ENCODE measurements at places on chromosomes 7 and 10.

- no peak for DNase-seq
Measured at GRCh38 chr7:80785276-80785675, 133.6 kb downstream of the SEMA3C start.

GRCh38 chr7:149873970-149874643 lies 338 bp downstream of the ATP6V0E2 start:
- no peak for DNase-seq

- no peak for DNase-seq
Measured at GRCh38 chr7:120370954-120371353, 98.0 kb downstream of the KCND2 start.

DNA sequence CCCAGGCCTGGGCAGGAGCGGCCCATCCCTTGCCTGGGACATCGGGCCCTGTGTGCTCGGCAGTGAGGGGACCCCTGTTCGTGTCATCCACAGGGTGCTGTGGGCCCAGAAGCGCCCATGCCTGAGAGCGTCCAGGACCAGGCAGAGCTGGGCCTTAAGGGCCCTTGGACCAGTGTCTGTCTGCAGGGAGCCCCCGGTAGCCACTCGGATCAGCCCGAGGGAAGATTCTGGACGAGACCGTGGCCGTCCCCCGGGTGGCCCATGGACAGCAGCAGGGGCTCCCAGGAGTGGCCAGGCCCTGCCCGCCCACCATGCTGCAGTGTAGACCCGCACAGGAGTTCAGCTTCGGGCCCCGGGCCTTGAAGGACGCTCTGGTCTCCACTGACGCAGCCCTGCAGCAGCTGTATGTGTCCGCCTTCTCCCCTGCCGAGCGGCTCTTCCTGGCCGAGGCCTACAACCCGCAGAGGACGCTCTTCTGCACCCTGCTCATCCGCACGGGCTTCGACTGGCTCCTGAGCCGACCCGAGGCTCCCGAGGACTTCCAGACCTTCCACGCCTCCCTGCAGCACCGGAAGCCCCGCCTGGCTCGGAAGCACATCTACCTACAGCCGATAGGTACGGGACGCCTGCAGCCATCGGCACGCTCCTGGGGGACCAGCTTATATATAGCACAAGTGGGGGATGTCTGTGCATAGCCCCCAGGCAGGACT lies 12.3 kb downstream of the AMZ1 start:
- DNase-seq = no peak

- no peak for DNase-seq
Measured at GRCh38 chr10:69892406-69892805, 90.7 kb downstream of the COL13A1 start.

DNA sequence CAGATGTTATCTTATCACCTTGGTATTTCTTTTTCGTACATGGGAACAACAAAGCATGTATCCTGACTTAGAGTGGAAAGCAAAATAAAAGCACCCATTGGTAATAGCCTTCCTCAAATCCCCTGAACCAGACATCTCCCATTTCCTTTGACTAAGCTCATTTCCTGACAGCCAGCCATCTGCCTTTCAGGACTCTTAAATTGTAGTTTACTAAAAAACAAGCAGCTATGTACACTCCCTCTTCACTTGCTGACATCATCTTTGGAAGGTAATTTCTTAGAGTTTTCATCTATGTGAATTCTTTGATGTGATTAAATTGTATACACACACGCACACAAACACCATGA lies 40.7 kb downstream of the ARL4A start:
- DNase-seq = no peak

- no peak for DNase-seq
Measured at GRCh38 chr7:24531255-24531654, 42.0 kb upstream of the PALS2 start.

DNA sequence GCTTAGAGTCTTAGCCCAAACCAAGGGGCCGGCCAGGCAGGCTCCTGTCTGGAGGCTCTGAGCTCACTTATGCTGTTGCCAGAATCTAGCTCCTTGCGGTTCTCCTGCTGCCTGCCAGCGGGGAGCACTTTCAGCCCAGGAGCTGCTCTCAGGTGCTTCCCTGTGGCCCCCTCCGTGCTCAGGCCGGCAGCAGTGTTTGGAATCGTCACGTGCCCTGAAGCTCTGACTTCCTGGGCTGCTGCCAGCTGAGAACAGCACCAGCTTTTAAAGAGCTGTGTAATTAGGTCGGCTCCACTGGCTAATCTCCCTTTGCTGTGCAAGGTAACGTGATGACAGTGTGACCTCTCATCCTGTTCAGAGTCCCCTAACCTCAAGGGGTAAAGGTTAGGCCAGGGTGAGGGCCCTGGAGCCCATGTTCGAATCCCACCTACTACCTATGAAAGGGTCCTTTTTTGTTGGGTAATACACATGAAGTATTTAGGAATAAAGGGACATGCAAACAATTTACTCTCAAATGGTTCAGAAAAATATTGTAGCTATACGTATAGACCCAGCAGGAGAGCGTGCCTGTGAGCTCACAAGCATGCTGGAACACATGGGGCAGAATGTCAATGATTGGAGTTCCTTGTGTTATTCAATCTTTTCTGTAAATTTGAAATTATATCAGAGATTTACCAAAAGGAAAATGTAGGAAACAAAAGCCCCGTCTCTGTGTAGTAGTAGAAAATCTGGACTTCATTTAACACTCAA lies 16.6 kb downstream of the ZNF862 start:
- no peak for DNase-seq

- DNase-seq = no peak
Measured at GRCh38 chr7:70595370-70595754, 536.6 kb upstream of the GALNT17 start.

GRCh38 chr10:28704464-28705161 lies 27.3 kb downstream of the BAMBI start:
- DNase-seq = no peak

- no peak for DNase-seq
Measured at GRCh38 chr7:1859266-1860035, 189.4 kb downstream of the ELFN1 start.

DNA sequence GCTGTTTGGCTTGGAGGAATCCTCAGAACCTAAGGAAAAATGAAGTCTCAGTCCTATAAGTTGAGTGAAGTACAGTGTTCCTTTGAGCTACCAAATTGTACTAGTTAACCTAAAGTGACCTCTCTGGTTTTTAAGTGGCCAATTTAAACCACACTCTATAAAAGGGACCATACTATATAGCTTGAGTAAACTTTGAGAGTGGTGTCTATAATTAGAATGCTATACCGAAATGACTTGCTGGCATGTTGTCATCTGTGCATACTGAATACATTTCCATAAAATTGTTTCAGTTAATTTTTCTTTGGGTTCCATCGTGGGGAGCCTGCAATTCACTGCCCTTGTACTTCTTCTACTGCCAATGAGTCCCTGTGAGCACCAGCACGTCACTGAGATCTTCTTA lies 151.1 kb downstream of the DKK1 start:
- no peak for DNase-seq
